ENCODE measurements at places on chromosomes 7 and 10.
A peak's percentile ranks its signal among the peaks of the same experiment; 100 is the strongest.

- no peak for DNase-seq
These were observed 64.7 kb downstream of the ZMIZ1 start for GRCh38 chr10:79133416-79133815.

DNA sequence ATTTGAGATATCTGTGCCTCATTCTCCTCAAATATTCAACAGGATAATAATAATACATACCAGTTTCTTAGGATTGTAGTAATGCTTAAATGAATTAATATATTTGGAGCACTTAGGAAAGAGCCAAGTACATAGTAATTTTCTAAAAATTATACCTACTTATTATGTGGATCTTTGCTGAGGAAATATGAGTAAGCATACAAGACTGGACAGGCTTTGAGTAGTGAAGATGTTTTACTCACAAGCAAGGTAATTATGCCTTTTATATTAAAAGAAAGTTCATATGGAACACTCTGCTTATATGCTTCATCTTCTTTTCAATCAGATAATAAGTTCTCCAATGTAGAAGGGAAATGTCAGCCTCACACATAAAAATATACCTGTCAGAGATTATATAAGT lies 337.5 kb upstream of the KAT6B start:
- DNase-seq: no peak

DNA sequence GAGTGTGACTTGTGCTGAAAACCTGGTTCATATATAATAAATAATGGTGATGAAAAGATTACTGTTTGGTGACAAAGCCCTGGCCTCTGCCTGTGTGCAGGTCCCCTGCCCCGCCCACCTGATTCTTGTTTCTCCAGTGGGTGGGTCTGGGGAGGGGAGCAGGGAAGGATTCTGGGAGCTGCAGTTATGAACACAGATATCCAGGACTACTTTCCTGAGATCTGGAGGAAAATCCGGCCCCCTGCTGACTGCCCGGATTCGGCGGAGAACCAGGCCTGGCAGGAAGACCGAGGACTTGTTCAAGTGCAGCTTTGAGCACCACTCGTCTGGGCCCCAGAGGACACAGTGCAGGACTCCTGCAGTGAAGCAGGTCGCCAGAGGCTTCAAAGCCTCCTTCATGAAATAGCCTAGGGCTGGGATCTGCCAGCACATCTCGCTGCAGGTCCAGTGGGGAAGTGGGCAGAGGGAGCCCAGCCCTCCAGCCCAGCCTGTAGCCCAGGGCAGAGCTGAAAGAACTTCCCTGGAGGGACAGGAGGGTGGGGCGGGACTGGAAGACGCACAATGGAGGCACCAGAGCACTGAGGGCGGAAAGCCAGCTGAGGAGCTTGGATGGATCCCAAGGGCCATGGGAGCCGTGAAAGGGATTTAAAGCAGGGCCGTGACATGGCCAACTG lies 7.0 kb downstream of the ATP6V0E2 start:
- no peak for DNase-seq

- no peak for DNase-seq
These were observed 111.9 kb upstream of the EGFR start for GRCh38 chr7:54906963-54907362.

DNA sequence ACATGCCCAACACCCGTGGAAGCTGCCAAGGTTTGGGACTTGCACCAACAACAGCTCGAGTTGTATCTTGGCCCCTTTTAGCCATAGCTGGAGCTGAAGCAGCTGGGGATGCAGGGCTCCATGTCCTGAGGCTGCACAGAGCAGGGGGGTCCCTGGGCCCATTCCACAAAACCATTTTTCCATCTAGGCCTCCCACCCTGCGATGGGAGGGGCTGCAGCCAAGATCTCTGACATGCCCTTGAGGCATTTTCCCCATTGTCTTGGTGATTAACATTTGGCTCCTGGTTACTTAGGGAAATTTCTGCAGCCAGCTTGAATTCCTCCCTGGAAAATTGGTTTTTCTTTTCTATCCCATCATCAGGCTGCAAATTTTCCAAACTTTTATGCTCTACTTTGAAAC lies 637.8 kb upstream of the VSTM2A start:
- no peak for DNase-seq

- no peak for DNase-seq
These were observed 110.0 kb downstream of the EEPD1 start for GRCh38 chr7:36263095-36263484.

DNA sequence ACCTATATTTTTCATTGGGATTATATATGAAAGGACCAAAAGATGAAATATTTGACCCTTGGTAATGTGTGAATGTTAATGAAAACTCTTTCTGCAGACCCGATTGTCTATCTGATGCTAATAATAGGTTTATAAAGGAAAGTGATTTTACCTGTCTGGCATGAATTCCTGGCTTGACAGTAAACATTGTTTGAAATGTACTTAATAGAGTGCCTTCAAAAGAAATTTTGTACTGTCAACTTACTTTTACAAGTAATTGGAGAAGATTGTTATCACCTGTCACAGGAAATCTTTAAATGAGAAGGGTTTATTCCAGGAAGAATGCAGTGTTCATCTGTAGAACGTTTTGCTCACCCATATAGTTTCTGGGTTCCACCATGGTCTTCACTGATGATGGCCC lies 588.2 kb downstream of the INHBA start:
- no peak for DNase-seq

GRCh38 chr10:121032460-121032859 lies 181.3 kb downstream of the WDR11 start:
- no peak for DNase-seq

DNA sequence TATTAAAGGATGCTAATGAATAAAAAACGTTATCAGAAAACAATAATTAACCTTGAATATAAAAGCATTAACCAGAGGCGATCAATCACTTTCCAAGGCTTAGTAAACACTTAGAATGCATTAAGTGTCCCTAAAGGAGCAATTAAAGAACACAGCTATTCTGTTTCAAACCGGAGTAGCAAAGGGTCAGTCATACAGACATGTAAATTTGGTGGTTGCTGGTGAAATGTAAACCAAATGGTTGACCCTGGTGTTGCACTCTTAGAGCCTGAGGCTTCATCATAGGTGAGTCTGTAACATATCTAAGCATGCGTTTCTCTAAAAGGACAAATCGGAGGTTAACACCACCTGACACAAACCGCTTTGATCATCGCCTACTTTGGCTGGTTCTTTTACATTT lies 1280.1 kb downstream of the TYW1 start:
- DNase-seq: no peak

- no peak for DNase-seq
These were observed 11.0 kb downstream of the DLG5 start for GRCh38 chr10:77915319-77916105.

DNA sequence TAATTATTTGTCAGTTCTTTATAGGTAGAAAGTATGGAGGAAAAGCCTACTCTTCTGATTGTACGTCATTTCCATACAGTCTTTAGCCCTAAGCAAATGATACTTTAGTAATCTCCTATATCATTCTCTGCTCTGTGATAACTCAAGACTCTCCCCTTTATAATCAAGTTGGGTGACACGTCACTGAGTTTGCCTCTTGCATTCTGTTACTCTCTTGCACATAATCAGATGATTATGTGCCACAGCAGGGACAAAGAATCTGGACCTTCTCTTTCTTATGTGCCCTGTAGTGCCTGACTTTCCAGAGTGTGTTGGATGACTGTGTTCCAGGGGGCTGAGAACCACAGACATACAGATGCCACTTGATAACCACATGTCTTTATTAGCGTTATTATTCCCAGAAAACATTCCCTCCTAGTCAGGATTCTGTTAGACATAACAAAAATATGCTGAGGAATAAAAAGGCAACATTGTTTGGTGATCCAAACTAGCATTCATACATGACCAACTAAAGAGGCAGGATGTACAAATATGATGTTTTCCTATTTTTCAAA lies 116.4 kb upstream of the HGF start:
- DNase-seq: no peak

- no peak for DNase-seq
These were observed 677.2 kb downstream of the TYW1 start for GRCh38 chr7:67673861-67674260.

DNA sequence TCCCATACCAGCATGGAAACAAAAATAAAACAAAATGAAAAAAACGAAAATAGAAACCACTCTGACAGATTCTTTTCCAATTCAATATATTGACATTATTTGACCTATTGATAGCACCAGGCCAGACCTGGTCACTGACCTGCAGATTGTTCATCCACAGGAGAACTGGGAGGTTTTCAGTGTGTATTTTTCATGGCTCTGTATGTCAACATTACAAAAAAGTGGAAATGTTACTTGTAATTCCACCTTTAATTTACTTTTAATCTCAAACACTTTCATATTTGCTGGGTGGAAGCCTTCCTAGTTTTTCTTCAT lies 2.9 kb downstream of the HKDC1 start:
- no peak for DNase-seq

GRCh38 chr10:18606051-18606695 lies 45.2 kb downstream of the NSUN6 start:
- DNase-seq: no peak

DNA sequence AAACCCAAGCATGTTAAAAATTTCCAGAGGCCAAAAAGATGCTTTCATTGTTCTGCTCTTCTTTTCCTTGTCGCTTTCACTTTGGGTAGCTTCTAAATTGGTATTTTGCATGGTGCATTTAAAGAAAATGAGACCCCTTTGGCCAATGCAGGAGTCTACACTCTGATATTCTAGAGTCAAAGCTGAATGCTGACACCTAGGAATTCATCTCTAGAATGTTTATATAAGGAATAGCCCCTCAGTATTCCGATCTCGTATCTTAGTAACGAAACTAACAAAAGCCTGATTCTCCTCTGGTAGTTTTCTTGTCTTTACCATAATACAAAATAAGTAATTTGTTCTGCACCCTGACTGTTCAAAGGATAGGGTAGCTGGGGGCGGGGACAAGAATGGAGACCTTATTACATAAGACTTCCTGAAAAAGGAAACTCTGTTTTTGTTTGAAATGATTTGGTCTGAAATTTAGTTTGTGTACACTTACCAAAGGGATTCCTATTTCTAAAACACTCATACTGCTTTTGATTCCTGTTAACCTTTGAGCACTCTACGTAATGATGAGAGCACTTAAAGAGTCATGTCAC lies 17.1 kb downstream of the IKZF1 start:
- DNase-seq: no peak

GRCh38 chr10:96339956-96340904 lies 18.6 kb downstream of the OPALIN start:
- DNase-seq: peak; percentile 77

DNA sequence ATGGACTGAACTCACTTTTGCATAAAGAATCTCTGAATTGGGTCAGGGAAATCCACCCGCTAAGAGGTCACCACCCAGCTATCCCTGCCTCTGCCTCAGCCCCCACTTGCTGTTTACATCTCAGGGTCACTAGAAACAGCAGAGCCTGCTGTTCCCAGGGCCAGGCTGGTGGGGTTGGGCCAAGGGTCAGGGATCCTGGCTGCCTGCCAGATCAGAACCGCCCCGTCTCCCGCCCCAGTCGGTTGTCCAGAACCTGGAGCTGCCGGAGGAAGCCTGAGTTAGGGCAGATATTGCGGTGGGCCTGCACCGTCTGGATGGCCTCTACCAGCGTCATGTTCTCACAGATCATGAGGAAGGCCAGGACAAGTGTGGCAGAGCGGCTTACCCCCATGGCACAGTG lies 17.0 kb upstream of the SAMD8 start:
- DNase-seq: no peak

DNA sequence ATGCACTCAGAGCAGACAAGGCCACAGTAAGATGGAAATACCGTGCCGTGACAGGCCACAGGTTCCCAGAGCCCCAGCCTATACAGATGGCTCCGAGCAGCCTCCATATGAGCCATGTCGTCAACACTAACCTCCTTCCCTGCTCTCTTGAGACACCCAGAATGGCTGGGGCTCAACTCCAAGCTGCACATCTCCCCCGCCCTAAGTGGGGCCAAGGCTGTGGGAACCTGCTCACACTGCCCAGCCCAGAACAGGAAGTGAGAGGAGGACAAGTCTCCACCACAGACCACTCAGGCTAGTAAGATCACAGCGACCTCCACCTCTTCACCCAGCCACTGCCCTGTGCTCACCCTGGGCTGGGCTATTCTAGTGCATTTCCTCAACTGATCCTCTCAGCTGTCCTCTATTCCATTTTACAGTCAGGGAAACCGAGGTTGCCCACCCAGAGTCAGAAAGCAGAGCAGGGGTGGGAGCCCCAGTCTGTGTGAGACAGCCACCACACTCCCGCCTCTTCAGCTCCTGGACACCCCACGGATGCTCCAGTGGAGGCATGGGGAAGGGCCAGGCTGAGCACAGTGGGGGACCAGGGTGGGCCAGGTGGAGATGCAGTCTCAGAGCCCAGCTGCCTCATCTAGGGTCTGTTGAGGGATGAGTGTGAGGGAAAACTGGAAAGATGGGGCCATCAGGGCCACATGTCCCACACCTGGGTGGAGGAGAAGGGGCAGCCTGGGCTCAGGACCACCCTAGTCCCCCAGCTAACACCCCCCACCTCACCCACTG lies 11.6 kb downstream of the GRID1 start:
- DNase-seq: no peak

DNA sequence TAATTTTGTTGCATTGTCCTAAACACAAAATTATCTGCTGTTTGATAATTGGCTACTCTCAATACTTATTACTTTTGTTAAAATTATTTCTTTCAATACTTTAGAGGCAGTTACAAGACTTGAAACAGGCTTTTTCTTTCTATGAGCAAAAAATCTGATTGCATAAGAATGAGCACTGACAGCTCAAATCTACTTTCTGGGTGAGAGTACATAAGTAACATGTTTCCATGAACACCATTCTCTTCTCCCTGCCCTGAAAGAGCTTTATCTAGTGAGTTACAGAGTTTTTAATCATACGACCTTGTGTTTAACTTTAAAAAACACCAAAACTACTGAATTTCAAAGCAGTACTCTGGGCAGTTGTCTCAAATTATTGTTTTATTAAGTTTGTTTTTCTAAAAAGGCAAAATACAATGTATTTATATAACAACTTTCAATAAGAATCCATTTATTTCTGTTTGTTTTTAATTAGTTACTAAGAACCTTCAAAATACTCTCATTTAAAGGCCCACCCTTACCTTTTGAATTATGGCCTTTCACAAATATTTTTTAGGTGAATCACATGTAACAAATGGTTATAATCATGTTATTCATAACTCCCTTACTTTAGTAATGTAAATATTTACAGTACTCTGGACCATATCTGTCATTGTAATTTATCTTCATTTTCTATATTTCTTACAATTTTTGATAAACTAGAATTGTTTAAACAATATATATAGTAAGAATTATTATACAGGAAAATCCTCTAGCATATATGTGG lies 23.0 kb upstream of the TFAM start:
- no peak for DNase-seq

DNA sequence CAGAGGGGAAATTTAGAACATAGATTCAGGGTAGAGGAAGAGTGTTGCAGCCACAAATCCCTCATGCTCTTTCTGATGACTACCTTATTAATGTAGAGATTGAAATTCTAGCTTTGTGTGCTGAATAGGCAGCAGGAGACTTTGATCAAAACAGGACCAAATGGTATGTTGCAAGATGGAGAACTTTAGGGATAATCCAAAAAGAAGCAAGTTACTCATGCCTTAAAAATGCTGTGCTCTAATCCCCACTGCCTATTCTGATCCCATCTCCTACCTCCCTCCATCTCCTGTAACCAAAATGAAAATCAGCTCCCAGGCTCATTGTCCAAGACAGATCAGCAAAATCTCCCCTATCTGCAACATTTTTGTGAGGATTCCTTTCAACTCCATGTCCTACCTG lies 31.3 kb downstream of the CH25H start:
- no peak for DNase-seq

All from islet precursor cell (in vitro differentiated cells).